NCI-H187 treated with DMSO at 0.1 percent for 48 hours (cell line): ENCODE measurements at places on chromosomes 2 and 18.

- no peak for DNase-seq
Observed at GRCh38 chr2:1032030-1032429, 81.4 kb downstream of the SNTG2 start.

DNA sequence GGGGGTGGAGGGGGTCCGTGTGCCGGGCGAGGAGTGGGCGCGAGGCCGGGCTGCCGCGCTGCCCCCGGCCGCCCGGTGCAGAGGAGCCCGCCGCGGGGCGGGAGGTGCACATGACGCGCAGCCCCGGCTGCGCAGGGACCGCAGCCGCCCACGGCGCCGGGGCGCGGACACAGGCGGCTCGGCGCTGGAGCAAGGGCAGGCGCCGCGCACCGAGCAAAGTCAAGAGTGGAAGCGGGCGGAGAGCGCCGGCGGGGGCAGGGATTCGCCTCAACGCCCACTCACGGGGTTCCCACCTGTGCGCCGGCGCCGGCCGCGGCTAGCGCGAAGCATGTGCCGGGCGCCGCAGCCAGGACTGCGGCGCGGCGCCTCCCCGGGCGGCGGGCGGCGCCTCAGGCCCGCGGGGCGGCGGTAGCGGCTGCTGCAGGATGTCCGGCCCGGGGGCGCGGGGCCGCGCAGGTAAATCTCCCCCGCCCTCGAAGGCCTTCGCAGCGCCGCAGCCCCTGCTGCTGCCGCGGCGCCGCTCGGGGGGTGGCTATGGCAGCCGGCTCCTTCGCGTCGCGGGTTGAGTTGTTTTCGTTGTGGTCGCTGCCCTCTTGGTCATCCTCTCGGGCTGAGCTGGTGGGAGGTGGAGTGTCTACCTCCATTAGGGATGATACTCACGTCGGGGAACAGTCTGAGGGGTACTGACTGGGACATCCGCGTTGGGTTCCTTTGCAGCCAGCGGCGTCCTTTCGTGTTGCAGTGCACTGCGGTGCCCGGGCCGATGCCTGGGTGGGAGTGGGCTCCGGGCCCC is 216.3 kb upstream of the DTNA start:
- no peak for DNase-seq

DNA sequence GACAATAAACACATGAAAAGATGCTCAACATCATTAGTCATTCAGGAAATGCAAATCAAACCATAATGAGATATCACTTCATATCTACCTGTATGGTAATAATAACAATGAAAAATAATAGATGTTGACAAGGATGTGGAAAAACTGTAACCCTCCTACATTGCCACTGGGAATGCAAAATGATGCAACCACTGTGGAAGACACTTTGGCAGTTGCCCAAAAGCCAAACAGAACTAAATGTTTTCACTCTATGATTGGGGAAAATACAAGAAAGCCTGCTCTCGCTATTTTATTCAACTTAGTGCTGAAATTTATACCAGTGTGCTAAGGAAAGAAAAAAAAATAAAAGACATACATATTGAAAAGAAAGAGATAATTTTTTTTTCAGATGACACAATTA is 934.5 kb downstream of the CNTNAP5 start:
- no peak for DNase-seq

- no peak for DNase-seq
Observed at GRCh38 chr2:61326423-61326822, 144.5 kb downstream of the USP34 start.

- DNase-seq = no peak
Observed at GRCh38 chr2:6627316-6627715, 238.4 kb downstream of the CMPK2 start.

GRCh38 chr2:196279541-196279940 is 108.2 kb upstream of the STK17B start:
- no peak for DNase-seq

GRCh38 chr2:241173557-241173956 is 14.9 kb upstream of the ANO7 start:
- no peak for DNase-seq

GRCh38 chr18:70973626-70974025 is 684.8 kb downstream of the SOCS6 start:
- DNase-seq = no peak

GRCh38 chr2:225354281-225354774 is 45.2 kb upstream of the NYAP2 start:
- no peak for DNase-seq

GRCh38 chr2:143192716-143193115 is 63.5 kb downstream of the ARHGAP15 start:
- DNase-seq = no peak

GRCh38 chr2:37394796-37395555 is 50.5 kb downstream of the QPCT start:
- DNase-seq = no peak

GRCh38 chr18:75211002-75211621 is 515 bp downstream of the TSHZ1 start:
- DNase-seq = no peak

DNA sequence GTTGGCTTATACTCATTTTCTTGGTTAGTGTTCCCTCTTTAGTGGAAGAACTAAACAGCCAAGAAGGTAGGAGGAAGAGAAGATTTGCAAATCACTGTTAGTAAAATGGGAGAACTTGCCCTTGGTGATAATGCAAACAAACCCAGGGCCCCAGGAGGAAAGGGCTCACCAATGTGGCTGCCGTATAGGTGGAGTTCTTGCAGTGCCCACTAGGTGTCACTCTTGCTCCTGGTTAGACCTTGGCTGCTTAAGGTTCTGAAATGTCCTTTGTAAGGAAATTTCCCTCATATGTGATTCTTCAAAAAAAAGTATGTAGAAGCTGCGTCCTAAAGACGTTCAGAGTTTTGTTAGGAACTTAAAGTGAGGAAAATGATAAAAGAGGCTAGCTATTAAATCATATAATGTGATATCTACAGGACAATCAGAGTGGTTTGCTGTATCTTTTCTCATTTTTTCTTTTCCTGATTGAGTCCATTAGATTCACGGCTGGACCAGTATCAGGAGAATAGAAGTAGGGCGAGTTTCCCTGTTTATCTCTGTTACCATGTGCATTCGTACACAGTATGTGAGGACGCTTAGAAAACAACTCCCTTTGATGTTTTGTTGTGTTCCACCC is 48.6 kb downstream of the RPIA start:
- peak; percentile 4 for DNase-seq

DNA sequence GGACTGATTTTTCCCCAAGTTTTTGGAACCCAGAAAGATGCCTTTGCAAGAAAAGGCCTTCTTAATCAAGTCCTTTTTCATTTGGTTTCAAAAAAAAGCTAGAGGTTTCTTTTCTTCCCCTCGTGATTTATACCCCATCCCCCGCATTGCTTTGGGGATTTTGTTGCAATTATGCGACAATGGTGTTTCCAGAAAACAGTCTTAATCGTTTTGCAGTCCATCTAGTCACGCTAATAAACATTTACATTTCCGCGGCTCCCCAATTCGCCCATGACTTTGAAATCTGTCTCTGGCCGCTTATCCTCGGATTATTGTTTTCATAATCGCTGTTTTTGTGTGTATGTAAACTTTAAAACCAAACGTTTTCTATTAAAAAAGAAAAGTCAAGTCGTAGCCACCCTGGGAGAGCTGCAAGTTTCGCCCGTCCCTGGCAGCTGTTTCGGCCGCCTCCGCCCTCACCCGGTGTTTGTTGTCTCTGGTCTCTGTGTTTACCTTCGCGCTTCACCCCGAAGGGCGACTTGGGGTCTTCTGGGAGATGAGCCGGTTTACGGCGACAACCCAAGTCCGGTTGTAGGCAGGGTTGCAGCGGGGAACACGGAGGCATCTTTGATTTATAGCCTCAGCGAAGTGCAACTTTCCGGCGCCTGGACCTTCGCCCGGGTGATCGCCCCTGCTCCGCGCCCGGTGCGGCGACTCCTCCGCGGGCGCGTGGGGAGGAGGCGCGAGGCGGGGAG is 667 bp downstream of the SP9 start:
- no peak for DNase-seq

- no peak for DNase-seq
Observed at GRCh38 chr2:162711832-162712540, 126.6 kb downstream of the KCNH7 start.

DNA sequence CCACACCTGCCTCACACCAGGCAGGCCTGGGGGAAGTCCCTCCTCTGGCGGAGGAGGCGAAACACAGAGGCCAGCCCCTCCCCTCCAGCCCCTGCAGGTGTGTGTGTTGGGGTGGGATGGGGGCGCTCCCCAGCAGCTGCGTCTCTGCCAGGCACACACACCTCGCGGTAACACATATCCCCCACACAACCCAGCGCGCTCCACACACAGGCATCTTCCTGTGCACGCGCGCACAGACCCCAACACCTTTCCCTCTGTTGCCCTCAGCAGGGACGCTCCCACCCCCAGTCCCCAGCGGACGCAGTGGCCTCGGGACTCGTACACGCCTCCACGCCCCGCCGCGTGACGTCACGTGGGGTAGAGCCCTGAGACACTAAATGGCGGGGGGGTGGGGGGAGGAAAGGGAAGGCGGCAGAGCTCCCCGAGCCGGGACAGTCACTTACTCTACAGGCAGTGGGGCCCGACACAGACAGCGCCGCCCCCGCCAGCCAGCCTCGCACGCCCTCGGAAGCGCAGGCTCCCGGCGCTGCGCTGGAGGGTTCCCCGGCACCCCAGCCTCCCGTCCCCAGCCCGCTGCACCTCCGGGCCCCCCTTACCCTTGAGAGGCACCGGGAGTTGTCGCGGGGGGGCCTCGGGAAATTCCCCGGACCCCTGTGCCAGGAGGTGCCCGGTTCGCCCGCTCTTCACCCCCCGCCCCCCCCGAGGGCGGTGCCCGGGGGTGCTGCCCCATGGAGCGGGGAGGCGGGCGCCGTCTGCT is at the start of gene WNT10A:
WNT10A (plus strand) TSS at position 751 of the 757 bp plus-strand sequence. CDS start 144 bp downstream, outside the sequence.
- no peak for DNase-seq

GRCh38 chr18:55470826-55471225 is 117.2 kb downstream of the TCF4 start:
- no peak for DNase-seq

DNA sequence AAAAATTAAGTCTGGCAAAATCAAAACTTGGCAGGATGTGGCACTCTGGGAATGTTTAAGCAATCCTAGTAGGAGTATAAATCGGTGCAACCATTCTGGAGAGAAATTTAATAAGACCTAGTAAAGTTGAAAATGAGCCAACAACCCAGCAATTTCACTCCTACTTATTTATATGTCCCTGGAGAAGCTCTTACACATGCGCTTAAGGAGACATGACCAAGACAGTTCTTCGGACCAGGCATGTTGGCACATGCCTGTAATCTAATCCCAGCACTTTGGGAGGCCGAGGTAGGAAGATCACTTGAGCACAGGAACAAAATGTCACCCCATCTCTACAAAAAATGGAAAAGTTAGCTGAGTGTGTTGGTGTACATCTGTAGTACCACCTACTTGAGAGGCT is 374.6 kb upstream of the LYPD1 start:
- DNase-seq = no peak

GRCh38 chr2:103176294-103176915 is 414.6 kb downstream of the TMEM182 start:
- DNase-seq = no peak

DNA sequence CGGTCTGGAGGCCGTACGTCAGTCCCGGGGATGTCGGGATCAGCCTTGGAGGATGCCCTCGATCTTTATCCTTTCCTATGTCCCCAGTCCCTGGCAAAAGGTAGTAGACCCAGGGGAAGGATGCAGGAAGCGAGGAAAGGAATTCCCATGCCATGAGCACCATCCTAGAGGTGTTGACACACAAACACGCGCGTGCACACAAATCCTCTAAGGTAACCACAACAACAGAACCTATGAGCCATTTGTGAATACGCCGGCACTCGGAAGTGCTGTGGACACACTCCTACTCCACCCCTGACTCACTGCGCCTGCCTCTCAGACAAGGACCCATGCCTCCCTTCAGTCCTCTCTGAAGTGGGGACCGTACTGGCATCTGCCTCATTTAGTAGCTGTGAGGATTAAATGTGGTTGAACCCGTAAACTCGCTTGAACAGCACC is 11.3 kb upstream of the MLPH start:
- DNase-seq = no peak

- DNase-seq = no peak
Observed at GRCh38 chr2:143226714-143227541, 97.7 kb downstream of the ARHGAP15 start.

DNA sequence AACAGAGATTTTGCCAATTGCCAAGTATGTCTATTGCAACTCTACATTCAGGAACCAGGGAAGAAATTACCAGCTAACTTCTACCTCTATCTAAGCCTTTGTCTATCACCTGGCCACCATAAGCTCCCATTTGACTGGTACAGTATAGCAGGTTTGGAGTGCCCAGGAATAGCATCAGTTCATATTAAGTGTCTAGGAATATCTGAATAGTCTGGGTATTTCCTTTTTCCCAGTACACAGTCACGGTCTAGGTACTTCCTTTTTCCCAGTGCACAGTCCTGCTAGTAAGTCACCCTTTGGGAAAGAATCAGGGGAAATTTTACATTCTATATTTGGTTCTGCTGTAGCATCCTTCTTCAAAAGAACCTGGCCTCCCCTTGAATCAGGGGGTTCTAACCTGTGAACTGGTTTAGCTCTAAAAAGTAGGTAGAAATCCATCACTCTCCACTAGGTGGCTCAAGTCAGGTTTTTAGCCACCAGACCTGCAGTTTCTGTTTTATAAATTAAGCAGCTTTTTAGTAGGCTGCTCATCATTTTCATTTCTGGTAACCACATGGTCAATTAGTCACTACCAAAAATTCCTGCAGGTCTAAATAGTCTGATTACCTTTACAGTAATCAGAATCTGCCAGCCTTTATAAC is 49.3 kb upstream of the DNAJC10 start:
- DNase-seq = no peak

- DNase-seq = no peak
Observed at GRCh38 chr2:240868286-240869108, at the start of gene AGXT. AGXT (plus strand) TSS chr2:240868824; CDS start chr2:240868866, 42 bp downstream.

DNA sequence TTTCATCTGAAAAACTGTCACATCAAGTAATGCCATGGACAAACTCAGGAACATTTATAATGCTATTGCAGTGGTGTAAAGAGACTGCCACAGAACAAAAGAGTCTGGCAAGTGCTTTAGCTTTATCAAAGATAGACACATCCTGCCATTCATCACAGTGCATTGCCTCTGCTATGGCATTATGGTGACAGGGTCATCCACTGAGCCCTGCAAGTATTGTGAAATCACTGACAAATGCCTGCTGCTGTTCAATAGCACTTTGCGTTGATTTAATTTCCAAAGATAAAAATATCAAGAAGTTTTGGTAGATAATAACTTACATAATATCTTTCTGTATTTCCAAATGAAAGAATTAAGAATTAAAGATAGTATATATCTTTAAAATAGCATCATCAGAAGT is 38.7 kb downstream of the NYAP2 start:
- no peak for DNase-seq

DNA sequence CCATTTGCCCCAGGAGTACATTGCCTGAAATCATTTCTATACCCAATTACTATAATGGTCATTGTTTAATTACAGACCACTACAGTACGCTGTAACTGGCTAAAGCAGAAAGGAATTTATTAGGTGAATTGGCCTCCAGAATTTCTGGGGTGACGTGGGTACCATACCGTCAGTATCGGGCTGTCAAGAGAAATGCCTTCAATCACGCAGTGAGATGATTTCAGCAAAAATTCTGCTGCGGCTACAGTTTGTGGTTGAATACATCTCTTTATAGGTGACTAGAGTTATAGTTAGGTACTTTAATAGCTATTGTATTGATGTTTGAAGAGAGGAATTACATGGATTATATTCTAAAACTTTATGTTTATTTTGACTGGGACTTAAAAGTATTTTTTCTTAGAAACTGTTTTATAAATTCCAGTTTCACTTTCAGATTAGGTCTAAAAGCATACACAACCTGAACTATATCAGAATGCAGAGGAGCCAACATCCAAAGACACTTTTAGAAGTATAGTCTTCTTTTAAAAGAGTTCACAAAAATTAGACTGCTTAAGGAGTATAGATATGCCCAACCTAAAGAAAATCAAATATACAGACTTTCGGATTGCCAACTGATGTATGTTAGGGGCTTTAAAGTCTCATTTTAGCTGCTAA is 128.4 kb downstream of the TTC27 start:
- no peak for DNase-seq
